ENCODE measurements at places on chromosomes 1 and 21.

- no peak for DNase-seq
Observed at GRCh38 chr1:241747992-241748391, 95.9 kb downstream of the WDR64 start.

DNA sequence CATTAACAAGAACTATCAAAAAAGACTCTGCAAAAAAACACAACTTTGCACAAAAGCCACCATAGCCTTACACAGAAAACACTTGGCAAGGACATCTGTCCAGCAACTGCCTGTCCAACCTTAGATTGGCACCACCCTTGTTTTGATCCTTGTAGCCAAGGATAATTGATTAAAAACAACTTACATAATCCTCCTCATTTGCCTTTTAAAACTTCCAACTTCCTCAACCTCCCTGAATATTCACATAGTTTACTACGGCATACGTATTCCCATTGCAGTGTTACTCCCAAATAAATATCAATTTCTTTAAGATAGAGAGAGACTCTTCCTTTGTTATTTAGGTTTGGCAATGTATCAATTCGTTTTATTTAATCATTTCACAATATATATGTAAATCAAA lies 72.4 kb downstream of the AGBL4 start:
- DNase-seq = no peak

DNA sequence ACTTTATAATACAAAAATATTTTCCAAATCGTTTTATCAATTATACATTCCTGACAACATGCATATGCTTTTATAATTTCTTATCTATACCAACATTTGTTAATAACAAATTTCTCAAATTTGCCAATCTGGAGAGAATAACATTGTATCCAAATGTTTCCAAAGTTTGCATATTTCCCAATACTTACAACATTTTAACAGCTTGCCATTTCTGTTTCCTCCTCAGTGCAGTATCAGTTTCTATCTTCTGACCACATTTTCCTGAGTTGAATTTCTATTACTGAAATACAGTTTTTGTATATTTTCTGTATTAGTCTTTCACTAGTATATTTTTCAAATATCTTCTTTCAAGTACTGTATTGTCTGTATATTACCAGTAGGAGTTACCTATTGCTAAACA lies 1594.3 kb downstream of the PLA2G4A start:
- no peak for DNase-seq

DNA sequence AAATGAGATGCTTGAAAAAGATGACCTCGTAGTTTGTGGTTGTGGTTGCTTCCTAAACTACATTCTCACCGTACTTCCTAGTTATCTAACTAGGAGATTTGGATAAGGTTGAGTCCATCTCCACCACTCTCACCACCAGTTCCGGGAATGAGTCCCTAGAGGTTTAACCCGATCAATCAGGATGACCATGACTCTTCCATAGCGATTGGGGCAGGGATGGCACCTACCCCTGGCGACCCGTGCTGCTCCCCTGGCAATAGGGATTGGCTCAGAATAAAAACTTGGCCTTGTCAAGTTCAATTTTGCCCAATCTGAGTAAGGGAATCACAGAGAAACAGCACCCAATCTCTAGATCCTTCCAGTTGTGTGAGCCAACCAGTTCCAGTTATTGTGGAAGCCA lies 2.7 kb upstream of the MIS18A start:
- no peak for DNase-seq

GRCh38 chr1:215219372-215219771 lies 136.8 kb downstream of the KCNK2 start:
- no peak for DNase-seq

GRCh38 chr1:221306239-221306638 lies 427.0 kb downstream of the HLX start:
- DNase-seq = no peak

DNA sequence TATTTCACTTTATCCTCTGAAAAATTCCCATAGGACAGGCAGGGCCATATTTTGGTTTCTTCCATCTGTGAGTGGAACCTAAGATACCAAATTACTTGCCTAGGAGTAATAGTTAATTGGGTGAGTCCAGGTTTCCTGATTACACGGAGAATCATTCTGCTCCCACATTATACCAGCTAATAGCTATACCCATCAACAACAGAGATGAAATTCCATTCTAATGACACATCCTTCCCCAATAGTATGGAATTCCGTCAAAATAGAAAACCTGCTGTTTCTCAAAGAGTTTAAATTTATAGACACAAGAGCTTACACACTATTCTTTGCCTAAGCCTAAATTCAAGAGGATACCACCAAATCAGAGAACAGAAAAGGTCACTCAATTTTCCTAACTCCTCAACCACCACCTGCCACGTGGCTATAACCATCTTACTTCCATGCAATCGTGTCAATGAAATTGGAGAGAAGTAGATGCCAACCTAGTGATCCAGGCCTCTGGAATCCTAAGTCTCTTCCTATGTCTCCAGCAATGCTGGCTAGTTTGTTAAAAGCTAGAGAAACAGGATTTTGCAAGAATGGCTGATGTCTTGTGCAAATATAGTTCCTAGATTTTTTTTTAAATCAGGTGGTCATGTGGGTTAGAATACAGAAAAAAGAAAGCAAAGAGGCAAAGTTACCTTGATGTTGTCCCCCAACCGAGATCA lies 6.2 kb downstream of the PPT1 start:
- DNase-seq = no peak

DNA sequence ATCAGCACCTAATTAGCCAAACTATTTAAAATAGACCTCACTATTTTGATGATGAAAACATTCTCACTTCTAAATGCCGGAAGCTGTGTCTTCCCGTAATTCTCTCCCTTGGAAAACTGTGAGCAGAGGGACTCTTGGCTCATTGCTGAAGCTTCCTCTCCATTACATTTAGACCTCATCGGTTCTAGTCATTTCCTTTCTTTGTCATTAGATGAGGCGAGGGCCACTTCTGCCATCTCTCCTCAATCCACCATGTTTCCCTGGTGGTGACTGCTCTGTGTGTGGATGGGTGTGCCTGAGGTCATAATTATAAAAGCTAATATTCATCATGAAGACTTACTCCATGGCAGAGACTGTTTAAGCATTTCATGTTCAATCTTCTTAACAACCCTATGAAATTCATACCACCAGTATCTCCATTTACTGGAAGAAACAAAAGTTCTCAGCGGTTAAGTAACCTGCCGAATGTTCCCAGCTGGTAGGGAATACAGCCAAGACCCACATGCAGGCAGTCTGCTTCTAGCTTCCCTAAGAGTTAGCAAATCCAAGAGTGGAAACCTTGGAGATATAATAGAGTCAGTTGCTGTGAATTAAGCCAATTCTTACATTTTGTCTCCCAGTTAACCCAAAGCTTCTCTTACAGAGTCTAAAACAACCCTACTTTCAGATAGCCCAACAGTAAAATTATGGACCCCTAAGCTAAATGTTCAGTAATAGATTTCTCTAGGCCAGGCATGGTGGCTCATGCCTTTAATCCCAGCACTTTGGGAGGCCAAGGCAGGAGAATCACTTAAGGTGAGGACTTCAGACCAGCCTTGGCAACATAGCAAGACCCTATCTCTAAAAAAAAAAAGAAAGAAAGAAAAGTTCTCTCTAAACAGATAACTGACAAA lies 156.2 kb downstream of the ZBTB18 start:
- no peak for DNase-seq

GRCh38 chr1:84996846-84997666 lies at the start of gene MCOLN2:
Gene MCOLN2 (minus strand): TSS chr1:84997113. CDS start chr1:84996872, 241 bp downstream.
- DNase-seq = no peak

DNA sequence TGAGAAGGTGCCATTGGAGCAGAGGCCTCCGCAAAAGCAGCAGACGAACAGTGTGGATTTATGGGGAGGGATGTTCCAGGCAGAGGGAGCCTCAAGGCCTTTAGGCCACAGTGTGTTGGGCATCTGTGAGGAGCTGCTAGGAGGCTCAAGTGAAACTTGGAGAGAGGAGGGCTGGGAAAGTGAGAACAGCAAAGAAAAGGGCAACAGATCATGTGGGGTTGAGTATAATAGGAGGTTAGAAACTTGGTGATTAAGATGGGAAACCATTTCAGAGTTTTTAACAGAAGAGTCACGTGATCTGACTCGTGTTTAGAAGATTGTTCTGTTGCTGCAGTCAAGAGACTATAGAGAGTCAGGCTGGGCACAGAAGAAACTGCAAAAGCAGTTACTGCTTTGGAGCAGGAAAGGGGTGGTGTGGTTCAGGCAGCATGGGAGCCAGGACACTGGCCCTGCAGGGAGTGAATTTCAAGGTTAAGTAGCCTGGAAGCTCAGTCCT lies 277.0 kb downstream of the DISC1 start:
- no peak for DNase-seq

GRCh38 chr1:13700521-13701270 lies 708 bp downstream of the PRDM2 start:
- DNase-seq = peak; percentile 47

GRCh38 chr1:242813490-242814091 lies 289.1 kb upstream of the PLD5 start:
- DNase-seq = no peak

- no peak for DNase-seq
Observed at GRCh38 chr1:15513919-15514318, 10.1 kb downstream of the CASP9 start.

DNA sequence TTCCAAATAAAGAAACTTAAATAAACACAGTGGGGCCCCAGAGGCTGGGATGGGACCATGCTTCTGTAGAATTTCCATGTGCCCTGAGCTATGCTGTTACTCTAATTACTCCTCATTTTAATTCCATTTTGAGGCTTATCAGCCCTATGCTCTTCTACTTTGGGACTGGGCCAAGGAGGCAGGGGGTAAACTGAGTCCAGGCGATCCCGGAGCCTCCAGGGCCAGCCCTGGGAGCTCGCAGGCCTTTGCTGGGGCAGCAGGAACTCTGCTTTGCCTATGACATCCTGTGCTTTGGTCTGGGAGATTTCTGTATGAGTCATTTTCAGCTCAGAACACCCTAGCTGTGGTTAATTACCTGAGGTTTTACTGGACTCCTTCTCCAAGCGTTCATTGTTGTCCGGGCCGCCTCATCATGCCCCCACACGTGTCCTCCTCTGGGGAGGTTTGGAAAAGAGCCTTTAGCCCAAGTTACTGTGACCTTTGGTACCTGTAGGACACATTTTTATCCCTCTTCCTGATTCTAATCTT lies 95.7 kb downstream of the RHOU start:
- DNase-seq = no peak

- DNase-seq = no peak
Observed at GRCh38 chr1:36657826-36658225, 175.1 kb upstream of the CSF3R start.

GRCh38 chr1:30196457-30196856 lies 526.9 kb downstream of the MATN1 start:
- DNase-seq = no peak

DNA sequence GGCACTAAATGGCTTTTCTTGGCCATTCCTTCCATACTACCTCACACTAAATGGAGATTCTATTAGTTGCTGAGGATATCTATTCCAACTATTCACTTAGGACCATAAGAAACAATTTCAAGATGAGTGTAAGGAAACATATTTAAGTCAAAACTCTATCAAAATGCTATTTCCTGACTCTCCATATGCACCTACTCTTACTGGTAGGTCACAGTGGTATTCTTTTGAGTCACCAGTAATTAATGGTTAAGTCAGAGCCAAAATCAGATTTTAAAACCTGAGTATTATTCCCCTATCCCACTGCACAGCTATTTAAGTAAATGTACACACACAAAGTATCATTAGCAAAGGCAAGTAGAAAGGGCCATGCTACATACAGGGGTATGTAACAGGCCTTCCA lies 50.3 kb downstream of the ARID4B start:
- no peak for DNase-seq

- DNase-seq = no peak
Observed at GRCh38 chr1:176670853-176671252, 207.9 kb downstream of the PAPPA2 start.

DNA sequence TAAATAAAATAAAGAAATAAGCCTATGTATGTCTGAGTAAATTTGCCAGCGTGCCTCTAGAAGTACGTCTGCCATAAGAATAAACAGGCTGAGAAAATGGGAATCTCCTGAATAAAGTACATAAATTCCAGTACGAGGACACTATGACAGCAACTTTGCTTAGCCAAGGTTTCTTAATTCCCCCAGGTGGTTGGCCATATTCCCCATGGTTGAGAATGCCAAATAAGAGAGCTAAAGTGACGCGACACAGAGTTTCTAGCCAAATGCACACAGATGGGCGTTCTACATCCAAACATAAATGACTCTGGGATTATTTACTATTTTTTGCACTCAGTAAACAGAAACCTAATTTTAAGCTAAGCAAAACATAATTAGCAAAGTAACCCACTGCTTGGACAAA lies 19.5 kb downstream of the KCNH1 start:
- DNase-seq = no peak

- no peak for DNase-seq
Observed at GRCh38 chr1:221923929-221924598, 182.2 kb upstream of the DUSP10 start.

- DNase-seq = no peak
Observed at GRCh38 chr1:162568802-162569201, 7.3 kb downstream of the UAP1 start.

GRCh38 chr1:166032572-166033371 lies 134.0 kb downstream of the FAM78B start:
- DNase-seq = no peak

GRCh38 chr1:85464497-85465098 lies 361 bp downstream of the DDAH1 start:
- peak; percentile 34 for DNase-seq

- DNase-seq = no peak
Observed at GRCh38 chr1:162011337-162012012, 12.2 kb downstream of the OLFML2B start.

- DNase-seq = no peak
Observed at GRCh38 chr1:200448034-200448762, 38.4 kb upstream of the ZNF281 start.

- no peak for DNase-seq
Observed at GRCh38 chr21:41802684-41803083, 35.8 kb upstream of the RIPK4 start.

DNA sequence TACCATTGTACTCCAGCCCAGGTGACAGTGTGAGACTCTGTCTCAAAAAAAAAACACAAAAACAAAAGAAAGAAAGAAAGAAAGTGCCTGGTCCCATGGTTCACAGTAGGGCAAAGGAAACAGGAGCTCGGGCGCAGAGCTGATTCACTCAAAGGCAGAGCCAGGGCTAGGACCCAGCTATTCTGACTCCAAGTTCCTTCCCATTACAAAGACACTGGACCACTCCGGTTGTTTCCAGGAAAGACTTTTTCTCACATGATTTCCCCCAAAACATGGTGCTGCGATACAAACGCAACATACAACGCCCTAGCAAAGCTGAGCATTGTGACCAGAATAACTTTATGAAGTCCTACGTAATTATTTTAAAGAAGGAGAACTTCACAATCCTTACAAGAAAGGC lies 10.7 kb downstream of the ABCG1 start:
- no peak for DNase-seq

GRCh38 chr1:36182734-36183133 lies 26.8 kb downstream of the MAP7D1 start:
- no peak for DNase-seq

All from H1 (cell line).